Brain microvascular endothelial cell (primary cell): ENCODE measurements at places on chromosomes 11 and 22.

GRCh38 chr11:123616505-123617198 lies 37.8 kb downstream of the SCN3B start:
- DNase-seq, result no peak

DNA sequence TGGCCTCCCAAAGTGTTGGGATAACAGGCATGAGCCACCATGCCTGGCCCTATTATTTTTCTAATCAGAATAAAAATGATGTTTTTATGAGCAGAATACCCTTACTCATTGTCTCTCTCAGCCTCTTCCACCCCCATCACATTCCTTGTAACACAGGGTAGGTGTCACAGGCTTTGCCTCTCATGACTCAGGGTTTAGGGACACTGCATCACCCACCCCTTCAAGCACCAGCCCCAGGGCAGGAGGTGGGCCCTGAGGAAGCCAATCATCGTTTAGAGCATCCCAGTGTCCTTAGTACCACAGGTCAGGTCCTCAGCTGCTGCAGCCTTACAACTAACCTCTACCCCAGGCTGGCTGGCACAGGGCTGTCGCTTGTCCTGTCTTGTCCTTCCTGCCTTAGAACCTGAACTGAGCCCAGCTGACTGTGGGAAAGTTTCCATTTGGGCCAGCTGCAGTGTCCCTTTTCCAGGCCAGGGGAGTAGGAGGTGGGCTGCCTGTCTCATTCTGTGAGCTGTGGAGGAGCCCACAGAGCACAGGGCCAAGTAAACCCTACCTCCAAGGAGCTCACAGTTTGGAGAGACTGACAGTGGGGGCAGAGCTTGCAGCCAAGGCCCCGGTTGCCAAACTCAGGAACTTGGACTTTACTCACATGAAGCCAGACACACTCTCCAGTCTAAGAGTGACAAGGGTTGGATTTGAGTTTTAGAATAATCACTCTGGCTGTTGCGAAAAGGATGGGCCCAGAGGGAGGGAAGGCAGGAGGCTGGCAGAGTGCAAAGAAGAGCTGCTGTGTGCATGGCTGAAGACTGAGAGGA lies 19.5 kb upstream of the UVRAG start:
- DNase-seq, result no peak

DNA sequence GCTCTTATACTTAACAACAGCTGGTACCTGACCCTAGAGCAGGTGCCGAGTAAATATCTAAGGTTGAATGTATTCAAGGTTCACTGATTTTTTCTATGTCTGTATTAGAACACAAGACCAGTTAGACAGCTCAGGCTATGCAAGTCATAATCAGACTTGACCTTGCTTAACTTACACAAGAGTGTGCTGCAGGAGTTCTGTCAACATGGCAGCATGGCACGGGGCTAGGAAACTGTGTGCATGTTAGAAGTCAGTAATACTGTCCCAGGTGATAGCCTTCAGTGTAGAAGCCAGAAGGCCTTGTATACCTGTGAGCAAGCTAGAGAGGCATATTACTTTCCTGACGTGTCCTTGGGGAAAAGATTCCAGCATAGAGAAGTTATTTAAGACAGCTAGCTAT lies 253.1 kb downstream of the FAT3 start:
- DNase-seq, result no peak

GRCh38 chr11:64152841-64153691 lies 12.8 kb downstream of the MACROD1 start:
- DNase-seq, result peak; percentile 18

DNA sequence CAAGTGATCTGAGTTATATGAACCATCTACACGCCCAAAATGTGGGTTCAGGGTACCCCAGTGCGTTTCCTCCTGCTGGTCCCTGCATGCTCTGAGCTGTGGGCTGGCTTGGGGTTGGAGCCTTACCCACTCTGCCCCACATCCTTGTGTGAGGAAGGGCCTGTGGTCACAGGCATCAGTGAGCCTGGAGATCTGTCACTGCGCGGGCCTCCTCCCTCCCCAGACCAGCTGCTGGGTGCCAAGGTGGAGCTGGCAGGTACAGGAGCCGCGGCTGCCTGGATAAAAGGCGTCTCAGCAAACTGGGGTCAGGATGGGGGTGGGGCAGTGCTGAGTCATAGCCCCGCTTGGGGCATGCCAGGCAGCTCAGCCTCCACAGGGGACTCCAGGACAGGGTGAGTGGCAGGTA lies 17.9 kb downstream of the GNAZ start:
- no peak for DNase-seq

DNA sequence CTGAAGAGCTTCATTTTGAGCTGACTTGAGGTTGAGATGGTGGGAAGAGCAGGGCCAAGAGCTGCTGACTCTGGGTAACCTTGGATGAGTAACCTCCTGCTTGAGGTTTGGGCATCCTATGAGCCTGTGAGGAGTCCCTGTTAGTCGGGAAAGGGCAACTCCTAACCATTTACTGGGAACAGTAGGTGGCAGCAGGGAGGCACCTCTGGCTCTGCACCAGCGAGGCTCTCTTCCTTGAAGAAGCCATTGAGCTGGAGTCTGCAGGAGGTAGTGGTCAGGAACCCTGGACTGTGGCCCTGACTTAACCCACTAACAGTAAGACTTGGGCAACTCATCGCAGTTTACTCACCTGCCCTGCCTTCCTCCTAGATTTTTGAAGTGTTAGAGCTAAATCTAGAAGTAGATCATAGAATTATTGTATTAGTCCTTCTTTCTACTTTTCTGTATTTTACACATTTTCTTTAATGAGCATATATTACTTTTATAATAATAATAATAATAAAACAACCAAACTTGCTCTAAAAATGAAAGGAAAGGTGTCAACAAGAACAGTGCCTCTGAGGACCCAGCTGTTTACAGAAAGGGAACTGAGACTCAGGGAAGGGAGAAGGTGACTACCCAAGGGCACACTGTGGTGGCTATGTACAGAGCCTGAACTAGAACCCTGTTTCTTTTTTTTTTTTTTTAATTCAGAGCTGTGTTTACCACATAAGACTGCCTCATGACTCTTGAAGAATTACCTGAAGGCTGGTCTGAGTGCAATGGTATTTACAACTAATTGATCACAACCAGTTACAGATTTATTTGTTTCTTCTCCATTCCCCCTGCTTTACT lies 47.5 kb downstream of the MEI1 start:
- DNase-seq, result peak; percentile 80
